NCI-H187 (cell line): ENCODE measurements at places on chromosomes 4 and X.
A peak's percentile ranks its signal among the peaks of the same experiment; 100 is the strongest.

DNA sequence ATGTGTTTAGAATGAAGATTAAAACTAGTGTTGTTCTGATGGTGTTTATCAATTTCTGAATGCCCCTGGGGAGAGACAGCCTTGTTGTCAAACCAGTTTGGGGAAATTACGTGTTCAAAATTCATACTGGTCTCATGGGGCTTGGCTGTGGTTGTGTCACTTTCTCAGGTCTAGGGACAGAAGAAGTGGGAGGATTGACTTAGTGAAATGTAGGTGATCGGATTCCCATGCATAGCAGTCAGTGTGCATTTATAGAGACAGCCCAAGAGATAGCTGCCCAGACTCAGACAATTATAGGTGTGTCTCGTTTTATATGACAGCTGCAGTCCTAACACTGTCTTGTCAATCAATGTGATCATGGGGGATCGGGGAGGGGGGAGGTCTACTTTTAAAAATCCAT lies 94.4 kb upstream of the CLCN4 start:
- DNase-seq: no peak

- DNase-seq: no peak
Observed at GRCh38 chr4:172356016-172356415, 542.8 kb downstream of the GALNTL6 start.

DNA sequence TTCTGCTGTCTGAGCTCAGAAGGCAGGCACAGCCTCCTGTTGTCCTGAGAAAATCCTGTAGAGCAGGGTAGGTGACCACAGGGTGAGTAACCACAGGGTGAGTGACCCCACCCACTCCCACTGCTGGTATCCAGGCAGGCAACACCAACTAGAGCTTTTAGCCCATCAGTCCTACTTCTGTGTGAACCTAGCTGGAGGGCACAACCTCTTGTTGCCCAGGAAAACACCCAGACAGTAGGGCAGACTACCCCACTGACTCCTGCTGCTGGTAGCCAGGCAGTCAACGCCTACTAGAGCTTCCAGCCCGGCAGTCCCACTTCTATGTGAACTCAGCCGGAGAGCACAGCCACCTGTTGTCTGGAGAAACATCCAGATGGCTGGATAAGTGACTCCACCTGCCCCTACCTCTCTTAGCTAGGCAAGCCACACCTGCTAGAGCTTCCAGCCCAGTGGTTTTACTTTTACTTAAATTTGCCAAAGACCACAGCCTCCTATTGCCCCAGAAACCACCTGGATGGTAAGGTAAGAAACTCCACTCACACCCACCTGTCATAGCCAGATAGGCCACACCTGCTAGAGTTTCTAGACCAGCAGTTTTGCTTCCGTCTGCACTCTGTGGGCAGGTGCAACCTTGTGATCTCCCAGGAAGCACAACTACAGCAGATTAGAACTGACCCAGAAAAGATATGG lies 371.6 kb downstream of the INPP4B start:
- peak; percentile 85 for DNase-seq

- DNase-seq: no peak
Observed at GRCh38 chr4:7557456-7557855, 122.7 kb upstream of the PSAPL1 start.

- no peak for DNase-seq
Observed at GRCh38 chrX:151675121-151675746, 20.0 kb upstream of the PRRG3 start.

DNA sequence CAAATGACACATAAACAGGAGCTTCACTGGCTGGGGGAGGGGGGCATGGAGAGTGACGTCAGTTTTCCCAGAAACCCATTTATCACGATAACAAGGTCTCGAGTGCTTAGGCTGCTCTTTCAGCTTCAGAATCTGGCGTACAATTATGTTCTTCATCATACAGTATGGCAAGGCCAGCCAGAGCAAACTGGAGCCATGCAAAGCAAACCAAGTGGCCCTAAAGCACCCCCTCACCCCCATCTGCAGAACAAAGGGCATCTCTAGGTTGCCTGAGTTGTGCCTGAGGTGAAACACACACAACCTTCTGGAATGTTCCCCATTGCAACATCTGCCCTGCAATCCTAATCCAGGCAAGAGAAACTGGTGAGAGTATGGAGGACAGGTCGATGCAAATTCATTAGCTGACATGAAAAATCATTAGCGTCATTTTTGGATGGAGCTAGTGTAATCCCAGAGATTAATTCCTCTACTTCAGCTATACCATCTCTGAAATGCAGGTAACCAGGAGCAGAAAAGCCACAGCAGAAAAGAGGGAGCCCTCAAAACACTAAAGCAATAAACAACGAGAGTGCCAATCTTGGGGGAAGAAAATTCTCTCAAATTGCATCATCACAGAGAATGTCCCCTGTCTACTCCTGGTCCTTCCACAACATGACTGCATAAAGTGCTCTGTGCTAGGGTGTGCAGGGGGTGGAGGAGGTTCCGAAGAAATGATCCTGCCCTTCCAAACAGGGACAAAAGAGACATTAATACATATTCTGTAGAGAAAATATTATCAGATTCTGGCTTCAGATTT lies 1.8 kb downstream of the SEPTIN6 start:
- DNase-seq: no peak

DNA sequence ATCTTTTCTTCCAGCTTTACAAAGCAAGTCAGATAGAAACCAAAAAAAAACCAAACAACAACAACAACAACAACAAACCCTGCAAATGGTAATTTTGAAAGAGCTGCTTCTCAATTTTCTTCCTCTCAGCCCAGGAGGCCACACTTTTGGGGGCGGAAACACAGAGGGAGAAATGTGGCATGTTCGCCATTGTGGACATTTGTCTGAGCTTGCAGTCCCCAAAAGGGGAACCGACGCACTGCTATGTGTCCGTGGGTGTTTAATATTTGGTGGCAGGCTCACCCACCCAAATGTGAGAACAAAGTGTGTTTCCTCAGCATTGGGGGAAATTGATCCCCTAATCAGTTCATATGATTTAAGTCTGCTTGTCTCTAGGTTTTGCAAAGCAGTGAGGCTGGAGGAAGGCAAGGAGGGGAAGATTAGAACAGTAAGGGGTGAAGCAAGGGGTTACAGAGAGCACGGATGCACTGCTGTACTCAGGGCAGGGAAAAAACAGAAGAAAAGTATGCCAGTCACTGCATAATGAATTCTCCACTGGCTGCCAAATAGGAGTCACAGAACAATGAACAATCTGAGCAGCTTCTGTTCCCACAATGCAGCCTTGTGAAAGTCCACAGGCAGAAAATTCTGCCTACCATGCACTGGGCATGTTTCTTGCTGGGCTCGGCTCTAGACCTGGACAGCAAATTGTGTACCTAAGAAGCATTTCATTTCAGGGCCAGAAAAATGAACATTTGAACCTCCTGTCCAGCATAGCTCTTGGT lies 74.7 kb upstream of the GPM6B start:
- no peak for DNase-seq

DNA sequence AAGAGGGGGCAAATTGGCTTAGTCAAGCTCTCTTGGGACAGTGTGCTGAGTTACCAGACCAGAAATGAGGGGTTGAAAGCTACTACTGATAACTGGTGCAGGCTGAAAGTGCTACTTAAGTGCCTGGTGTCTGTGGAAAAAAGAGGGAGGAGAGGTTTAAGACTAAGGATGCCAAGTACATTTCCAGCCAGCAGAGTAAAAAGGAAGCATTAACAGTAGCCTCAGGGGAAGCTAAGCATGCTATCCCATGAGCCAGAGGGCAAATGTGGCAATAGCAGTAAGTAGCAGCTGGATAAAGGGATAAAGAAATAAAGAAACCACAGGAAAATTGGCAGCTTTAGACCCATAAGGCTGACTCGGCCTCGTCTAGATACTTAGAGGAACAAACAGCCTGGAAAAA lies 196.3 kb upstream of the MAB21L2 start:
- peak; percentile 12 for DNase-seq

DNA sequence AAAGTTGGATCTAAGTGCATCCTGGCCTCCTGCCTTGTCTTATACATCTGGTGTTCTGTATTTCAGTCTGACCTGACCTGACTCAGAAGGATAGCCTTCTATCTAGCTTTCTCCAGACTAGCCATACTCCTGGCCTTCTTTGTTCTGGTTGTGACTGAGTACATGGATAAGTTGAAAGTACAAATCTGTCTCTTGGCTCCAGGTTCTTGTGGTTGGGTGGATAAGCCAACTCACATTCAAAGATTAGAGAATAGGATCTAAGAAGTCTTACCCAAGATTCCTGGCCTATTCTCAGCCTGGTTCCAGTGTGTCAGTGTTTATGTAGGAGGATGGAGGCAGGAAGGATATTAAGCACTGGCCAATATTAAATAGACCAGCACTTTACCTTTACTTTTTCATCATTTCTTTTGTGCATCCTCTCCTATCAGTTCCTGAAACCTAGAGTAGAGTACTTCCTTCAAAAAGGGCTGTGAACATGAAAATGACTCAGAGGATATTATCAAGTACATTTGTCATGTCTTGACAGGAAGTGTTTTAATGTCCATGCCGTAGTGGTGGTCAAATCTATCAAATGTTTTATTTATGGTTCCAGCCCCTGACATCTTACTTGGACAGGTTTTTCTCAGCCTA lies 123.5 kb downstream of the IL15 start:
- no peak for DNase-seq

DNA sequence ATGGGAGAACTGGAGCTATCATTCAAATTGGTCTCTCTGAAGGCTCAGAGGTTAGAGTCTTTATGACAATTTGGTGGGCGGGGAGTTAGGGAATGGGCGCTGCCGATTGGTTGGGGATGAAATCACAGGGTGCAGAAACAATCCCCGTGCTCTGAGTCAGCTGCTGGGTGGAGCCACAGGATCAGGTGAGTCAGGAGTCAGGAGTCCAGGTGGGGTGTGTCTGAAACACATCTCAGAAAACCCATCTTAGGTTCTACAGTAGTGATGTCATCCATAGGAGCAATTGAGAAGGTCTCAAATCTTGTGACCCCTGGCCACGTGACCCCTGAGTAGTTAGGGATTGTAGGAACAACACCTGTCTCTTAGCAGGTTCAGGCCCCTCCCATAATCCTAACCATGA lies 41.6 kb upstream of the TLR3 start:
- no peak for DNase-seq

- DNase-seq: no peak
Observed at GRCh38 chr4:89434364-89434988, 126.9 kb upstream of the GPRIN3 start.

DNA sequence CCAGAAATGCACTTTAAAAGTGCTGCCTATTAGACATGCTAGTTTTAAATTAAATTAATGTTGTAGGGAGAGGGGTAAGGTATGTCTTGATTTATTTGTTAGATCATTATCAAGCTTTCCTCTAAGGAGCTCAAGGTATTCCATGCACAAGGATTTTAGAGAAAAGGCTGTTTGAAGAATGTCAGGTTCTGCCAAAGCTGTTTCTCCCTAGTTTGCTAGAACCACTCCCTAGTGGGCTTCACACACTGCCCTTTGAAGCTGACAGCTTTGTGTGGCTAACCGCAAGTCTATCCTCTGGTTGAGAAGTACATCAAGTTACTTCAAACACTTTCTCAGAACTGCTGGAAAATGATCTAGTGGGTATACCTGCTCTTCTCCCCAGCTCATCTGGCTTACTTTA lies 32.3 kb downstream of the RASL11B start:
- DNase-seq: no peak

DNA sequence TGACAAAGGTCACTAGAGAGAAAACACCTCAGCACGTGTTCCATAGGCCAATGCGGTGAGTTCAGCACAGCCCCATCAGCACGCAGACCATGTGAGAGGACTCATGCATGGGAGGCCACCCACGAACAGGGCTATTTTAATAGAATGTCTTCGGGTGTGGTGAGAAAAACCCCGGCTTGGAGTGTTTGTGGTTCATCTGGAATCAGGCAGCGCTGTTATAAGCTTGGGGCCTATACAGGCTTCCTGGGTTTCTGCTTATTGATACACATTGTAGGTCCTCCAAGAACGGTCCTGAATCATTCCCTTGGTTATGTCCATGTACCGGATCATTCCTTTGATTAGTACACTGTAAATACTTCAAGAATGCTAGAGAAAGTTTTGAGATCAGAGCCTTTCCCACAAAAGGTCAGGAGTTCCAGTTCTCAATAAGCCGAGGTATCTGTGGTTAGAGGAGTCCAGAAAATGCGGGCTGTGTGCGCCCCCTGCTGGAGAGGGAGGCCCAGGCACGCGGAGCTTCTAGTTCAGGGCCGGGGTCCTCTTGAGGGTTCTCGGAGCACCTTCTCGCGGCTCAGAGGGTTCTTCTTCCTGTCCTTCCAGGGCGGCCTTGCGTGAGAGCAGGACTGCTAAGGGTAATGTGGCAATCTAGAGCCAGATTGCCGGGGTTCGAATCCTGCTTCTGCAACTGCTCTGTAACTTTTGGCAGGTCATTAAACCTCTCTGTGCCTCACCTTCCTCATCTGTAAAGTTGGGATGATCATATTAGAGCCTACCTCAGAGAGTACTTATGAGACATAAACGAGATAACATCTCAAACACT lies 51.8 kb downstream of the TLR10 start:
- peak; percentile 43 for DNase-seq

- DNase-seq: no peak
Observed at GRCh38 chrX:155251391-155251790, 12.9 kb downstream of the RAB39B start.

DNA sequence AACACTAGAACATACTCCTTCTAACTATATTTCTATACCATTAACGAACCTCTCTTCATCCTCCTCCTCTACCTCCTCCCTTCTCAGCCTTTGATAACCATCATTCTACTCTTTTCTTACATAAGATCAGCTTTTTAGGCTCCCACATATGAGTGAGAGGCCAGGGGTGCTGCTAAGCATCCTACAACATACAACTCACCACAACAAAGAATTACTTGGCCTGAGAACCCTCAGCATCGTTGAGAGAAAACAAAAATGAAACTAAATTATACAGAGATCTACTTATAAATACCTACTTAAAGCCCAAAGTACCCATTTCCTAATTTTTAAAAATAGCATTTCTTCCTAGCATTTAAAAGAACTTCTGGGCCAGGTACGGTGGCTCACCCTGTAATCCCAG lies 77.7 kb downstream of the CC2D2A start:
- DNase-seq: no peak

- DNase-seq: no peak
Observed at GRCh38 chr4:77310931-77311330, 153.9 kb downstream of the CCNG2 start.

GRCh38 chr4:147580396-147580795 lies 36.8 kb upstream of the TMEM184C start:
- DNase-seq: no peak

GRCh38 chr4:57037982-57038604 lies 59.4 kb downstream of the POLR2B start:
- DNase-seq: no peak

GRCh38 chr4:37983951-37984350 lies 23.8 kb downstream of the PTTG2 start:
- DNase-seq: no peak
